ENCODE measurements at places on chromosomes 5 and 9.

DNA sequence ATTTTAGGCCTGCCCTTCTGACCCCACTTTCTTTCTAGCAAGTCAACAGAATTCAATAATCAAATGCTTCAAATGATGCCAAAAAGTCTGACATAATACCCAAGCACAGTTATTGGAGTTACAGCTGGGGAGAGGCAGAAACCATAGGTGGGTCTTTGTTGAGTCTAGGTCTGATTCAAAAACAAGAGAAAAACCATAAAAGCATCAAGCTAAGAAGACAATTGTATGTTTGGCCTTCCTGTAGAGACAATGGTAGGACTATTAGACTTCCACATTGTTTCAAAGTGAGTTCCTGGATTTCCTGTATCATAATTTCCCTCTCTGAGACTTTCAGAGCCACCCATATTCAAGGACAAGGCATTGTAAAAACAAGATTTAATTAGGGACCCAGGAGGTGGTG, 16.8 kb upstream of the CCDC192 start:
- no peak for DNase-seq

- DNase-seq: no peak
Observed at GRCh38 chr5:164038128-164038783, 532.8 kb downstream of the MAT2B start.

DNA sequence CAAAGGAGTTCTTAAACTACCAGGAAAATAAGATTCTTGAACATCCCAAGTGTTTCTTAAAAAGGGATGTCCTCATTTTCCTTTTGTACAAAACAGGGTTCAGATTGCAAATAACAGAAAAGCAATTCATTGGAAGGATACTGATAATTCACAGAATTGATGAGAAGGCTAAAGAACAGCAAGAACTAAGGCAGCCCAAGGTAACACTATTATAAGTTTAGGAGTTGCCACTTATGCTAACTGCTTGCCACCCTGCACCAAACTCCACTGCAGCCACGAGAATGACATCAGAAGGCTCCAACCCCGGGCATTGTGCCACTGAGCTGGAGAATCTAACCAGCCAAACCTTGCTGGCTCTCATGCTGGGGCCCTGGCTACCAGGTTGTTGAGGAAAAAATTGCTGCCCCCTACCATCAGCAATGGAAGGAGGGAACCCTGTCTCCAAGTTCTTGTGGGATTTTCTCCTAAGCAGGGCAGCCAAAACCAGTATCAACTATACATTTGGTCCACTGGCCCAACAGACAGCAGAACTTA, 123.4 kb downstream of the ARL15 start:
- DNase-seq: no peak

DNA sequence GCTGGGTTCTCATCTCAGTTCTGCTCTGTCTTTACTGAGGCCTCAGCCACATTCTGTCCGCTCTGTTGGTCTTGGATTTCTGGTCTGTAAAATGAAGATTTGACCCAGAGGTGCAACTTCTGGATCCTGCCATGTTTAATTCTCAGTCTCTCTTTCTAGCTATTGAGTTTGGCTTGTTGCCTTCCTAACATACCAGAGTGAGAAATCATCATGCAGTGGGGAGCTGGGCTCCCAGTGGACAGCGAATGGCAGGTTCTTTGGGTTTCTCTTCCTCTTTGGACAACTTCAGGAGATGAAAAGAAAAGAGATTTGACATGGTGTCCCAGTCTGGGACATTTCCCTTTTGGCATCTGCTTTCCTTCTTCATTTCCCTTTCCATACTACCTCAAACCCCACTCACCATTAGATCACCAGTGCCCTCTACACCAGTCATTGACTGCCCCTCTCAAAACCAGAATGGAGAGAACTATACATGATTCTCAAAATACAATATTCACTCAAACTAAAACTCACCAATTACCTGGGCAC, 334.7 kb downstream of the ACTL7B start:
- peak; percentile 10 for DNase-seq

DNA sequence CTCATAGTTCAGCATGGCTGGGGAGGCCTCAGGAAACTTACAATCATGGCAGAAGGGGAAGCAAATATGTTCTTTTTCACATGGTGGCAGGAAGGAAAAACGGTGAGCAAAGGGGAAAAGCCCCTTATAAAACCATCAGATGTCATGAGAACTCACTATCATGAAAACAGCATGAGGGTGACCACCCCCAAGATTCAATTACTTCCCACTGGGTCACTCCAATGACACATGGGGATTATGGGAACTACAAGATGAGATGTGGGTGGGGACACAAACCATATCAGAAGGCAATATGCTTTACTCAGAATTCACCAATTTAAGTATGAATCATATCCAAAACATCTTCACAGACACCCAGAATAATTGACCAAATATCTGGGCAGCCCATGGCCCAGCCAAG, 19.7 kb downstream of the MAT2B start:
- no peak for DNase-seq

- no peak for DNase-seq
Observed at GRCh38 chr5:166952048-166952447, 1339.4 kb upstream of the WWC1 start.

DNA sequence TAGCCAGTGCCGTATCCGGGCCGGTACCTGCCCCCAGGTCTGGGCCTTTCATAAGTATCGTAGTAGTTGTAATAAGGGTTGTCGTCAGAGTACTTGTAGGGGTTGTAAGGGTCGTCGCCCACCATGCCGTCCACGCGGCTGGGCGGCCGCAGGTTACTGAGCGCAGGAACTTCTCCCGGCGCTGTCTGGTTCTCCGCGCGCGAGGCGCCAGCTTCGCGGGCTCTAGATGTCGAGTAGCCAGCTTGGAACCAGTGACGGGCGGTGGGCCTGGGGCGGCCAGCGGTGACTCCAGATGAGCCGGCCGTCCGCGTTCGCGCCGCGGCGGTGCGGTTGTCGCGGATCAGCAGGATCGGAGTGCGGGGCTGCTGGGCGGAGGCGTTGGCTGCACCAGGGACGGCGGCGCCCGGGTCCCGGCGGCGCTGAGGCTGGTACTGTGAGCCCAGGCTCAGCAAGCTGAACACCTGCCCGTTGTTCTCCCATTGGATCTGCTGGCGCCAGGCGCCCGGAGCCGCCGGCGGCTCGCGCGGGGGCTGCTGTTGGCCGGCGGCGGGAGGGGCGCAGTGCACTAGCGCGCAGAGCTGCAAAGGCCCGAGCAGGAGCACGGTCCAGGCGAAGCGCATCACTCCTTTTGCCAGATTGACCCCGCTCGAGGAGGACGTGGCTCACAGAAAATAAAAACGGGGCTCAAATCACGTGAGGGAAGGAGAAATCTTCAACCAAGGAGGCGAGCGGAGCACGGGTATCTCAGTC, 518 bp downstream of the LOX start:
- DNase-seq: no peak

DNA sequence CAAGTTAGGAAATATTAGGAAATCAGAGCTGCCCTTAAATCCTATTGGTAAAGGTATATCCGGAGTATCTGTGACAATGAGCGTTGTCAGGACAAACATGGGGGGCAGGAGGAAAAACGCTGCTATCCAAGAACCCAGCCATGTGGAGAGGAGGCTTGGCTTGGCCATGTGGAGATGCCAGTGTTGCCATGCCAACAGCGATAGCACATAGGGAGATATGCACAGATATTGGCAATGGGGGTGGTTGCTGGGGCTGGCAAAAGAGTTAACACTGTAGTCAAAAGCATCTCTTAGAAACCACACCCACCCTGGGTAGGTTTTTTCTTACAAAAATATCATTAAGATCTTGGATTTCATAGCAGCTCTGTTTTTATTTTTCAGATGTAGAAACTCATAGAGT, 106.4 kb upstream of the ASTN2 start:
- DNase-seq: no peak

DNA sequence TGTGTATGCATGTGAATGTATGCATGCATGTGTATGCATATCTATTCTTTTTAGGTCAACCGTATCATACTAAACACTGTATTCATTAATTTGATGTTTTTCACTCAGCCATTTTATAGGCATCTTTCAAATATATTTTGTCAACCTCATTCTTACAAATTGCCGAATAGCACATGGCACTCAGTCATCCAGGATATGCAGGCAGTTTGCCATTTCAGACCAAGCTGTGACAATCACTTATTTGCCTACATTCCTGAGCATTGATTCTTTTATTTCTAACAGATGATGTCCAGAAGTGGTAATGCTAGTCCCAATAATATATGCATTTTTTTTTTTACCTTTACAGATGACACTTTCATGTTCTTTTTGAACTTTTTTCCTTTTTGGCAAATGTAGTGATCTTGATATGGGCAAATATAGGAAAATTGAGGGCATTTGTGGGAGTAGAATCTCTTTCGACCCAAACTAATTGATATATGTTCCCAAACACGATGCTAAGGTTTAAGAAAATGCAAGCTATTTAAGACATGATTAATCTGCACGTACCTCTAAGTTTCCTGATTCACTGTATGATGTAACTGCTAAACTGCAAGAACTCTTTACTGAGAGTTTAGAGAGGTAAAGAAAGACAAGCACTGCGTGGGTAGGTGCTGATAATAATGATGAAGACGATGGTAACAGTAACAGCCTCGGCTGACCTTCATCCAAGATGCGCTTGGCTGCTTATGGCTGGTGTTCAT, 153.9 kb upstream of the DAP start:
- no peak for DNase-seq

DNA sequence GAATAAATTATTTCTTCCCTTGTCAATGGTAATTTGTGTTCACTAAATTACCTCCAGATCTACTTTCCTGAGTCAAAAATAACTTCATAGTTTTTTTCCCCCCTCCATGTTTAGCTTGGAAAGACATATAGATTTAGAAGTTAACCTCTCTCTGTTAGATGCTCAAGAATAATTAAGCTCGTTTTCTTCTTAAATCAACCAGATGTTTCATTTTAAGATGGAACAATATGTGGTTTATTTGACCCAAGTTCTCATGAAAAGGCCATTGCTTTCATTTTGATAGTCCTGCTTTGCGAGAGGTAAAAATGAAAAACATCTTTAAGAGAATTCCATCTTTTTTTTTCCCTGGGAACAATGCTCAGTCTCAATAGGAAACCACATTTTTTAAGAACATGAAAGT, 27.7 kb upstream of the GAS1 start:
- no peak for DNase-seq

- DNase-seq: peak; percentile 58
Observed at GRCh38 chr9:106403081-106403480, 459.9 kb upstream of the ZNF462 start.

- peak; percentile 63 for DNase-seq
Observed at GRCh38 chr5:122183098-122183787, 53.9 kb downstream of the ZNF474 start.

DNA sequence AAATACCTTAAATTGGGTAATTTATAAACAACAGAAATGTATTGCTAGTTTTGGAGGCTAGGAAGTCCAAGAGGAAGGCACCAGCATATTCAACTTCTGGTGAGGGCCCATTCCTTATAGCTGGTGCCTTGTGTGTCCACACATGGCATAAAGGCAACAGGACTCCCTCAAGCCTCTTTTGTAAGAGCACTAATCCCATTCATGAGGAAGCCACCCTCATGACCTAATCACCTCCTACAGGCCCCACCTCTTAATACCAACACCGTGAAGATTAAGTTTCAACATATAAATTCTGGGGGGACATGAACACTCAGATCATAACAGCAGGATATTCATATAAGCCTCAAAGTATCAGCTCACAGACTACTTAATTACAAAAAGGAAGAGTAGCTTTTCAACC, 4.0 kb upstream of the PLAC8L1 start:
- no peak for DNase-seq
